Right renal cortex interstitium (tissue), 3 donors: ENCODE measurements at places on chromosomes 5 and 9. TPM values are rescaled to one million over a fixed set of nuclear protein-coding genes. Genes with fewer than 3 reads are reported as not detected.

The BTNL8 gene
- polyA plus RNA-seq: 0.44 TPM

The CKMT2 gene
- 7.4 TPM for polyA plus RNA-seq

The TRIO gene
- polyA plus RNA-seq: 96.1 TPM

The AMBP gene
- polyA plus RNA-seq: 0.95 TPM

The MYOZ3 gene
- 5.8 TPM for polyA plus RNA-seq

The WDR31 gene
- polyA plus RNA-seq: 7.2 TPM

The TLR4 gene
- 10.7 TPM for polyA plus RNA-seq
